ENCODE measurements at places on chromosomes 3 and 15. TPM values are rescaled to one million over a fixed set of nuclear protein-coding genes. Genes with fewer than 3 reads are reported as not detected.

GOLGA6L7 gene
- total RNA-seq = not detected

DNA sequence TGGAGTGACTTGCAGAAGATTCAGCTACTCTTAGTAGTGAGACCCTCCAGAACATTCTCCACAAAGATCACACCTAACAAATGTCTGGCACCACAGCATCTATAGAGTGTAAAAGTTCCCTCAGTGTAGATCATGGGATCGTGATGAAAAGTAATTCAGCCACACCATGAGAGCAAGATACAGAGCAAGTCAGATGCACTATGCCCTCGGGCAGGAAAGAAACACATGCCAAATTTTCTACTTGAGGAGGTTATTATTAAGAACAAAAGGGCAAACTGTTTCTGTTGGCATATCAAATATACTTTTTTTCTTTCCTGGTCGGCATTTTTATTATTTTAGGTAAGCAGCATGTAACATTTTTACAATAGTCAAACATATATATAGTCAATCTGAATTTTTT, 44.8 kb upstream of the SNTN start:
- no peak for DNase-seq

DNA sequence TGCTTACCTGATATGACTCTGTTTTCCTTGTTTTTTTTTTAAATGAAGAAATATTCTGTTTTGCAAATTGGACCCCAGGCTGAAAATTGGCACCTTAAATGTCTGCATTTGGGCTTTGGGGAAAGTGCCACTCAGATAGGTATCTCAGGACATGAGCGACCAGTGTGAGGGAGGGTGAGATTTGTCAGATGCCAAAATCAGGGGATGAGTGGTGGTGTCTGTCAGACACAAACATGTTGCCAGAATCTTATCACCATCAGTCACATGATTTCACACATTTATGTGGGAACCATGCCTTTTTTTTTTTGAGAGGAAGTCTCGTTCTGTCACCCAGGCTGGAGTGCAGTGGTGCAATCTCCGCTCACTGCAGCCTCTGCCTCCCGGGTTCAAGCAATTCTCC, 75.6 kb upstream of the OSBPL11 start:
- DNase-seq = no peak

DNA sequence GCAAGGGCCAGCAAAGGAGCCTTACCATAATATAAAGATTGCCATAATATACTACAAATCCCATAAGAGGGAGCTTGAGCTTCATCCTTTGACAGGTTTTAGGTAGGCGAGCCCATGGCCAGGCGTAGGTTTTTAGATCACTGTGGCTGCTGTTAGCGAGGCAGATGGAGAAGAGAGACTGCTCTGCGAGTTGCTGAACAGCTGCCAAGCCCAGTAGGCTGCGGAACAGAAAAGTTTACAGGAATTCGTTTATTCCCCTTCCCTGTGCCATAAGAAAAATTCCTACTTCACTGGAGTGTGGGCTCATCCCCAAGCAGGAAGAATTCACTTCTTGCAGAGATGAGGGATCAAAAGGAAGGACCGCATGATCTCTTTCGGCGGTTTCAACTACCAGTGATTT, 30.5 kb downstream of the TMED3 start:
- peak; percentile 25 for DNase-seq

- no peak for DNase-seq
These were observed 572.7 kb downstream of the NLGN1 start for GRCh38 chr3:173970281-173970680.

- no peak for DNase-seq
These were observed 37.9 kb downstream of the NTRK3 start for GRCh38 chr15:88218557-88219221.

UNC13C gene
- total RNA-seq = not detected

GRCh38 chr15:72011302-72011942, 106.5 kb downstream of the MYO9A start:
- no peak for DNase-seq

CA12 gene
- 23.3 TPM for total RNA-seq

DNA sequence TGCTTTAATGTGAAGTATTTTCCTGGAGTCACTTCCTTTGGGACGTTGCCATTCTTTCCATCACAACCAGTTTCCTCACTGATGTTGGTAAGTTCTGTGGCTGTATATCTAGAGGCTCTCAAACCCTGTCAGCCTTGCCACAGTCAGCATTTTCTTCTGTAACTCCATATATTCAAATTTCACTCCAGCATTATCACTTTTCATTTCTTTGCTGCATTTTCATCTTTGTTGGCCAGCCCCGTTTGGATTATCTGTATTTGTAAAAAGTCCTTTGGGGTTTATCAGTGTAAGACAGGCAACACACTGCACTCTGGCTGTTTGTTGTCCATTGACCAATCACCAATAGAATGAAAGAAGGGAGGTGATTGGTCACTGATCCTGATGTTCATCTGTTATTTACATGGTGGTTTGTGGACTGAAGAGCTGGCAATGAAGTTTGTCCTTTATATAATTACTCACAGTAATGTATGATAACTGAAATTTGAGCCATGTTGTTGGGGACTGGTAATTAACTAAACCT, 20.3 kb downstream of the GMPS start:
- DNase-seq = peak; percentile 30

- no peak for DNase-seq
These were observed 34.2 kb downstream of the ZNF654 start for GRCh38 chr3:88093266-88093665.
